Activated CD4-positive, alpha-beta T cell treated with anti-CD3 and anti-CD28 coated beads, Interleukin-2, amount 10 ng/mL, durations not matched to agents 7 days and 5 days (primary cell): ENCODE measurements at places on chromosomes 3 and 15. TPM values are rescaled to one million over a fixed set of nuclear protein-coding genes. Genes with fewer than 3 reads are reported as not detected.
A peak's percentile ranks its signal among the peaks of the same experiment; 100 is the strongest.

Gene GOLGA8Q
- 1.6 TPM for total RNA-seq

Gene IL17RD
- not detected for total RNA-seq

Gene C3orf38
- 30.5 TPM for total RNA-seq

Gene PRR20G
- not detected for total RNA-seq

Gene POTEB
- not detected for total RNA-seq

- no peak for DNase-seq
Measured at GRCh38 chr15:99590913-99591646, 25.3 kb downstream of the MEF2A start.

DNA sequence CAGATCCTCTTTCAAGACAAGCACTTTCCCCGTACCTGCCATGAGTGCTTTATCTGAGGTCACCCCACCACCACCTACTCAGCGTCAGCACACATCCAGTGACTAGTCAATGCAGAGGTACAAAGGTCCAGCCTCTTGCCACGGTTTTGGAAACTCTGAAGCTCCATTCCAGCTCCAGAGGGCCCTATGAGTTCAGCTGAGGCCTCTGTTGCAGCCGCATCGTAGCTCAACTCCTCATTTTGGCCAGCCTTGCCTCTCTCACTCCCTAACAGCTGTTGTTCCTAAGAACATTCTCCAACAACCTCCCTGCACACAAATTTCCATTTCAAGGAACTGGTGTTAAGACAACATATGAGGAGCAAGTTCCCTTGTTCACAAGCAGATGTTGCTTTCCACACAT is 405.1 kb upstream of the PROK2 start:
- no peak for DNase-seq

- DNase-seq: no peak
Measured at GRCh38 chr3:160697637-160698380, 20.8 kb downstream of the ARL14 start.

GRCh38 chr15:63593705-63594671 is 3.2 kb upstream of the FBXL22 start:
- no peak for DNase-seq

DNA sequence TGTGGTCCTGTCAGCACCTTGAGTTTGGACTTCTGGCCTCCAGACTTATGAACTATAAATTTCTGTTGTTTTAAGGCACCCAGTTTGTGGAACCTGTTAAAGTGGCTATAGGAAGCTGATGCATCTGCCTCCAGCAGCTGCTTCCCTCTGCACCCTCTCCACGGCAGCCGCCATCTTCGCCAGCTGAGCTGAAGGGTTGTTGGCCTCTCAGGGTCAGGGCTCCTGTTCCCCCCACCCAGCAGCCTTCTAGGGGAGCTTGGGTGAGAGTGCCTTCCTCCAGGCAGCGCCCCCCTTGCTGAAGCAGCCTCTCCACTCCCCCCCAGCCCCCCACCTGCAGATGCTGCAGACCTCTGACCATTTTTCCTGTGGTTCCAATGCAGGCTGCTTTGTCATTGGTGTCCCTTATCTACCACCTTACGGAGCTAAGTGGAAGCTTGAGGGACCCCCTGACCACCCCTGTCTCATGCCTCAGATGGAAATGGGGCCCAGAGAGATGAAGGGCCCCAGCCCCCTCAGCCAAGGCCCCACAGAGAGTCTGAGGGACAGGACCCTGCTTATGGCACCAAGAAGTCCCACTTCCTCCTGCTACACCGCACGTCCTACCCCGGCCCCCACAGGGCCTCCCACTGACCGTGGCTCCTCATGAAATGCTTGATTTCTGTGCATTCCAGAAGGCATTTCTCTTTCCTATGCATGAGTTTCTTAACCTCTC is 61.4 kb upstream of the TLE3 start:
- no peak for DNase-seq

DNA sequence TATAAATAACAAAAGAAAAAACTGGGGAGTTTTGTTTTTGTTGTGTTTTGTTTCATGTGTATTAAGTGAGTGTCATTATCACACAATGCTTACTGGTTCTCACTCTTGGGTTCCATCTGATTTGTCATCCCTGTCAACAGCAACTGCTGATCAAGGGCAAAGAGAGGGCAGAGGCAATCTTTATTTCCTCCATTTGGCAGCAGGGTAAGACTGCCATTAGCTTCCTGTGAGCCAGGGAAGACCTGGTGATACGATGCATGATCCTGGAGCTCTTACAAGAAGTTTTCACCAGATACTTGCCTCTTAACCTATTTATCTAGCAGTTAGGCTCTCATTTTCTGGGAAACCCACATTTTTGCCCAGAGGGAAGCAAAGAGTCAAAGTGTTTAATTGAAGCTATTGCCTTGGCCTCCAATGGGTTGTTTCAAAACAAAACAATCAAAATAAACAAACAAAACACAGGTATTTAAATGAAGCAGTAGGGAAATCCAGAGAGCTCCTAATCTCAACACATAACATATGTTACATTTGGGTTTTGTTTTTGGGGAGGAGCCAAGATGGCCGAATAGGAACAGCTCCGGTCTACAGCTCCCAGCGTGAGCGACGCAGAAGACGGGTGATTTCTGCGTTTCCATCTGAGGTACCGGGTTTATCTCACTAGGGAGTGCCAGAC is 529.8 kb downstream of the MAGI1 start:
- DNase-seq: no peak

DNA sequence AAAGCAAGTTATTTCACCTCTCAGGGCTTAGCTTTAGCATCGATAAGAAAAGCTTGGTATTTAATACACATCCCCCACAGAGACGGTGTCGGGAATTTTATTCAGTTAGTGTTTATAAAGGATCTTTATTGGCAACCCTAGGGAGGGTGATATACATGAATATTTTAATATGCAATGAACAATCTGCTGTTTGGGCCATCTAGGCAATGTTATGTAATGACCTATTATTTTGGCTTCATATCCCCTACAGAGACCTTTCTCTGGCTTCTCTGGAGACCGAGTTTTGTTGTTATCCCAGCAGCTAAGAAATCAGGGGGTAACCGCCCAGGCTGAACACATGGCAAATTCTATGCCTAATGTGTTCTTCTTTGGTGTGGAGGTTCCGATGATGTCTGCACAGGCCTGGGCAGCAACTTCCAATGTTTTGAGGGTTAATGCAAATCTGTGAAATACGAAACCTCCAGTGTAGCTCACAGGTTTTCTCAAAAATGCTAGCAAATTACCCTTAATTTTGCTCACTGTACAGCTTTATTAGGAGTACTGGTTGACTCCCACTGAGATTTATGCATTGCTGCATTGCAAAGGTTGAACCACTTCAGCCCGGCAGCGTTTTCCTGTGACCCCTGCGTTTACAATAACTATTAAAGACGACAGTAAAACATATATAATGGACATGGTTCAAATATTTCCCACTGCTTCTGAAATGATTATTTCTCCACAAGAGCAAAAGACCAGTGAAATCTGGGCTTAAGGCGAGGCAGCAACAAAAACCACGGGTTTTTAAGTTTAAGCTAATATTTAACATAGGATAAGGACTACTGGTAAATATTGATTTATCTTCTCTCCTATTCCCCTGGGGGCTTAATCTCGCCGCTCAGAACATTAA is 298.3 kb upstream of the NR2E3 start:
- DNase-seq: no peak

DNA sequence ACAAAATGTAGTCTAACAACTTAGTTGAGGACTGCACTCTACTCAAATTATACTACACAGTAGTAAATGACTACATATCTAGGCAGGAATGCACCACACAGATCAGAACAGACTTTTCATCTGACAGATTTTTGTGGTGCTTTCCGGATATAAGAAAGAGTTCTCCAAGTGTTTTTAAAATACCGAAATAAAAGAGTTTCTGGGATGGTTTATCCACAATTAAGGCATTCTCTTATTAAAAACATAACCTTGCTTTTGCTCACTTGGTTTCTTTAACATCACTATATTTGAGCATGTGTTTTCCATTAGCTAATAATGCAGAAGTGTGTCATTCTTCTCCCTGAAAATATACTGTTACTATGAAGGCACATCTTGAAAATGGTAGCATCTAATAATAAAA is 132.9 kb downstream of the MAGI1 start:
- DNase-seq: no peak

DNA sequence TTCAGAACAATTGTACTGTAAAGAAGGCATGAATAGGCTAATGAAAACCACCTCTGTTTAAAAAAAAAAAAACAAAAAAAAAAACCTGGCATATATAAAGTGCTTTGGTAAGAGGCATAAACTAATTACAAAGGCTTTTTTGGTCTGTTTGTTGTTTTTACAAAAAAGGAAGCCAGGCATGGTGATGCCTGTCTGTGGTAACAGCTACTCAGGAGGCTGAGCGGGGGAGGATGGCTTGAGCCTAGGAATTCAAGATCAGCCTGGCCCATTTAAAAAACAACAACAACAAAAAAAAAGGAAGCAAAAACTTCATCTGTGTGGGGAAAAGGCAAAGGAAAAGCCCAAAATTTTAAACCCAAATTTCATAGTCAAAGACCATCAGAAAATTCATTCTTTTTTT is 47.0 kb downstream of the OSBPL10 start:
- DNase-seq: peak; percentile 12

- no peak for DNase-seq
Measured at GRCh38 chr3:158712443-158712842, 19.8 kb downstream of the RARRES1 start.

- no peak for DNase-seq
Measured at GRCh38 chr3:143506190-143506589, 342.1 kb downstream of the SLC9A9 start.

- DNase-seq: no peak
Measured at GRCh38 chr3:194931347-194931746, 245.7 kb downstream of the FAM43A start.

DNA sequence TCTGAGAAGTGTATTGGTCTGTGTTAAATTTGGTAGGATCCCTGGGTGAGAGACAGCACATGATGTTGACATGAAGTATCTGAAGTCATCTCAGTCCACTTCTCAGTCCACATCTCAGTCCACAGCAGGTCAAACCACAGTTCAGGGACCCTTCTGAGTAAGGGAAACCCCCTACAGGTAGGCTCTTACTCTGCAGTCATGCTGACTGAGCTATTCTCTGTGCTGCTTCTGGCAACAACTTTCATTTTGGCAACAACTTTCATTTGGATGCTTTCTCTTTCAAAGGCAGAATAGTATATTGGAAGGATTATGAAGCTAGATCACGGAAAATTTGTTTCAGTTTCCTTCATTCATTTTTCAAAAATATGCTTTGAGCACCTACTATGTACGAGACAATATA is 178.2 kb upstream of the GOLIM4 start:
- DNase-seq: no peak

DNA sequence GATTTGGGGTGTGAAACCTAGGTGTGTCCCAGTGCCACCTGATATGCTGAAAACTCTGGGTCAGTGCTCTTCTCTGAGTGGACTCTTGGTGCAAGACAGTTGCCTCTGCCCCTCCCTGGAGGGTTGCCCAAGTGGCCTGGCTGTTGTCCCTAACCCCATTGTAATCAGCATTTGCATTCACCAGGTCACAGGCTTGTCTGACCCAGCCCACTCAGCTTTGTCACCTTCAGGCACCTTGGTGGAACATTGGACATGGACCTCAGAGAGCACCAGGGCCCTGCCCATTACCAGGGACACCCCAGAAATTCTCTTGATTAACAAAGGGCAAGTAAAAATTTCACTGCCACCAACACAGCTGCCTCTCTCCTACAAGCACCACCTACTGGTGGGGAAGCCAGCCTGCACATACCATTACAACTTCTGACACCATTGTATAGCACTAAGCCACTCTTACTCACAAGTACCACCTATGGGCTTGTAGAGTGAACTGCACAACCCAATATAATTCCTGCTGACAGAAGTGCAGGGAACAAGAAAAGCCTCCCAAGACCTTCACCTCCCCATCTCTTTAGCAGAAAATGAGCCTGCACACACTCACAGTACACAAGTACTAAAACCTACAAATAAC is 324.6 kb downstream of the EPHA6 start:
- DNase-seq: no peak

DNA sequence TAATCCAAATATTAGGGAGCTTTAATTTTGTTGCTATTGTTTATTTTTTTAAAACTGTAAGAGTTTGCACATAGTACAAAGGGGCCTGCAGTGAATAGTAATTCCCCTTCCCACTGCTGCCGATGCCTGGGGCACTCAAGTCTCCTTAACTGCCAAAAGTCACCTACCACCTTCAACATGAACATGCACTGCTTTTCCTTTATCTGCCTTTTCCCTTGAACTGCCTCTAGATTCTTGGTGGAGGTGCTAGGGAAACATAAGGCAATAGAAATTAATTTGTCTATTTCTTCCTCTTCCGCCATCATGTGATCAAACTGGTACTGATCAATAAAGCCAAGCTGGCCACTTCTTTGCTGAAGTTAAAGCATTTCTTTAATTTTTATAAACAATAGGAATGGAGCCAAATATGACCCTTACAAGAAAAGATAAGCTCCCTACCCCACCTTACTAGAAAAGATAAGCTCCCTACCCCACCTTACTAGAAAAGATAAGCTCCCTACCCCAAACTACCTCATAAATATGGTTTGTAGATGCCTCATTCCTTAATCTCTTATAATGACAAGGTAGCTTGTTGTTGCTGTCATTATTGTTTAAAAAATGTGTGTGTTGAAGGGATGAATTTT is 17.4 kb upstream of the ACAP2 start:
- DNase-seq: no peak
